ENCODE measurements at places on chromosomes 4 and X.

GRCh38 chr4:127506283-127506682 lies 126.5 kb upstream of the INTU start:
- DNase-seq, result no peak

GRCh38 chr4:180993244-180993836 lies 1249.9 kb upstream of the TENM3 start:
- DNase-seq, result no peak

GRCh38 chr4:40333921-40334352 lies 1.2 kb upstream of the CHRNA9 start:
- DNase-seq, result no peak

DNA sequence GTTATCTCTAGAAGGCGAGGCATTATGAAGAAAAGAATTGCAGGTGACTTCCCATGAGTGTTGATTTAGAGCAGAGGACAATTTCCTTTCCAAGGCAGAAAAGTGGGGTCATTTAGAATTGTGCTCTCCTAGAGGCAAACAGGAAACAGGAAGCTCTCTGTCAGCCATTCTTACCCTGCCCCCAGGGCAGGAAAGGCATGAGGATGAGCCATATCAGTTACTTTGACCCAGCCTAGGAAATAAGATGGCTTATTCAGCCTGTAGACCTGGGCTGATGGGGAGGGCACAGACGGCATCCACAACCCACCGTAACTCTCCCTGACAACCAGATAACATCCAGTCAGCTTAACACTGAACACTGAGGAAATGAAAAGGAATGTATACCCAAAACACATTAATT lies 88.8 kb upstream of the KDR start:
- no peak for DNase-seq

GRCh38 chr4:40881096-40881495 lies 131.3 kb downstream of the NSUN7 start:
- DNase-seq, result no peak

GRCh38 chrX:10064736-10065135 lies 92.0 kb upstream of the CLCN4 start:
- DNase-seq, result no peak
